ENCODE measurements at places on chromosomes 2 and 18.

DNA sequence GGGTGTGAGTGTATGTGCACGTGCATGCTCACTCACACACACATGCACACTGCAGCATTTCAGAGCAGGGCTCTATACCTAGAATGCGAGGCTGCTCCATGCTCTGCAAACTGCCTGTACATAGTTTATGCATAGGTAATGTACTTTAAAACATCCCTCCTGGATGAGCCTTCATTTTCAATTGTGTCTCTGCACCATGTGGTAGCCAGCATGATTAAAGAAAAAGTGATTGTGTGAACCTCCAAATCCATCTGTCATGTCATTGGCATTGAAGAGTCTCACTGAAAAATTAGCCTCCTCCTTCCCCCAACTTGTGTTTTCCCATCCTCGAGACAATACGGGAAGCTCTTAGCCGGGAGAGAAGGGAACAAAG, 120.9 kb upstream of the SPATS2L start:
- no peak for DNase-seq

DNA sequence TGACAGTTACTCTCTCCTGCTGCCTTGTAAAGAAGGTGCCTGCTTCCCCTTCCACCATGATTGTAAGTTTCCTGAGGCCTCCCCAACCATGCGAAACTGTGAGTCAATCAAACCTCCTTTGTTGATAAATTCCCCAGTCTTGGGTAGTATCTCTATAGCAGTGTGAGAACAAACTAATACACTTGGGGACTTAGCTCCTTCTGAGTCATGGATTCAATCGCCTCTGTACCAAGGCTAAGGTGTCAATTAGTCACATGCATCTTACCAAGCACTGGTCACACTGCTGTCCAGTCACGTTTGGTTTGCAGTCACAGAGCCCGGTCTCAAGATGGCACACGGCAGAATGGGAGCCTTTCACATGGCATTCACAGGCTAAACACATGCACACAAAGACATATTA, 100.6 kb downstream of the LAMA1 start:
- no peak for DNase-seq

DNA sequence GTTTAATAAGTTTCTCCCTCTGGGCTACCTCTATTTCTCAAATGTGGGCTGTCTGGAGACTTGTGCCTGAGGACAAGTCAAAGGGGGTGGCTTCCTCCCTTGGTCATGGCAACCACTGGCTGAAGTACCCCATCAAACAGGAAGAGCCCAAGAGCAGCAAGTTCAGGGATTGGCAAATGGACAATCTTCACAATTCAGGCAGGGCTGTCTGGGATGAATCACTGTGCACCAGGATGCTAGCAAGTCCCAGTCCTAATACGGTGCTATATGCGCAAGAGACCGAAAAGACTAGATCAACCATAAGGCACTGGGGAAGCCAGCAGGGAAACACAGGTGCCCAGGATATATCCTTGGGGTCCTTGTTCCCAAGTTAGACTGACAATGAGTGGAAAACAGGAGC, 75.5 kb downstream of the ANTXR1 start:
- DNase-seq, result no peak

DNA sequence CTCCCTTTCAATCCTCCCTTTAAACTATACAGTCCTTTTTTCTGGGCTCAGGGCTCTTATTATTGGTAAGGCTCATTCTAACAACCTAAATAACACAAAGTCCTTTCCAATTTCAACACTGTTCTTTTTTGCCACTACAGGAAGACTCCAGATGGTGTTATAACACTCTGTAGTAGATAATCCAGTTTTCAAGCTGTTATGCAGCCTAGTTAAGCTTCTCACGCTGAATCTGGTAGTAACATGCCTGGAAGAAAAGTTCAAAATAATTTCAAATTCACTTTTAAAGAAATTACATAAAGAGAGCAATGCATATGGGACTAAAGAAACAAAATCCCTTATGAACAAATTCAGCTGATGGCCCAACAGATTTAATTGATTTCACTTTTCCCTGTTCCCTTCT, 3.2 kb upstream of the MPP4 start:
- DNase-seq, result no peak

- no peak for DNase-seq
Measured at GRCh38 chr2:173290046-173290445, 64.6 kb upstream of the CDCA7 start.

GRCh38 chr2:113755835-113756354, 547 bp downstream of the SLC35F5 start:
- DNase-seq, result peak; percentile 65

GRCh38 chr2:61633250-61633649, 95.1 kb upstream of the XPO1 start:
- DNase-seq, result no peak

DNA sequence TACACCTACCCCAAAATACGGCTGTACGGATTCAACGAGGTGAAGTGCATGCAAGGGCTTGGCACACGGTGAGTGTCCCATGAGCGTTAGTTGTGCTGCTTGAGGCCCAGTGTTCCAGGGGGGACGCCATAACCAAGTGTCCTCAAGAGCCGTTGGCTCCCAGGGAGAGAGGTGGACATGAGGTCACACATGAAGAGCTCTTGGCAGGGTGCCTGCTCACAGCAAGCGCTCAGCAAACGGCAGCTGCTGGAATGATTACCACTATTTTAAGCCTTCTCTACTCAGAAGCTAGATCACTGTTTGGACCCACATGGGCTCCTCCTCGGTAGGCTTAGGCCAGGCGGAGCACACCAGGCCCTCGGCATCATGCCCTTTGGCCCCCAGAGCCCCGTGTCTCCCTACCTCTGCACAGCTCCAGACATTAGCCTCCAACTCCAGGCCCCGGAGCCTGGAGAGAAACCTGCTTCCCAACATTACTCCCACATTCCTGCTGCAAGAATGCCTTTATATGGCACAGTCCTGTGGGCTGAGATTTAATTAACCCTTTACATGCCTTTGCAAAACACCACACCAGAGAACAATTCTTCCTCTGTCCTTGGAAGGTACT, 68.4 kb upstream of the PPP1CB start:
- DNase-seq, result no peak

- DNase-seq, result no peak
Measured at GRCh38 chr18:25075783-25076182, 276.2 kb downstream of the ZNF521 start.

GRCh38 chr2:45458909-45459563, 152.0 kb downstream of the SRBD1 start:
- peak; percentile 16 for DNase-seq

DNA sequence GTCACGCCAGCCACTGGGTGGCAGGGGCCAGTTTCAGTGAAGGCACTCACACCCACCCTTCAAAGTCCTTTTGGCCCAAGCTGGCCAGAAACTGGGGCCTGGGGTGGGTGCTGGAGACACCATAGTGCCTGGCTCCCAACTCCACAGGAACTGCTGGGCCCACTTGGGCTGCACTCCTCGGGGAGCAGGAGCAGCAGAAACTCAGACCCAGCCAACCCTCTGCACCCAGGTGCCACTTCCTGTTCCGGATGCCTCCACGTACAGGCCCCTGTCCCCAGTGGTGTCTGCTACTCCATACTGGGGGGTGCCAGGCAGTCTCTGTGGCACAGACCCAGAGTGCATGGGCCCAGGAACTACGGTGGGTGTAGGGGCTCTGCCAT, 42.5 kb upstream of the ZNF519 start:
- no peak for DNase-seq

DNA sequence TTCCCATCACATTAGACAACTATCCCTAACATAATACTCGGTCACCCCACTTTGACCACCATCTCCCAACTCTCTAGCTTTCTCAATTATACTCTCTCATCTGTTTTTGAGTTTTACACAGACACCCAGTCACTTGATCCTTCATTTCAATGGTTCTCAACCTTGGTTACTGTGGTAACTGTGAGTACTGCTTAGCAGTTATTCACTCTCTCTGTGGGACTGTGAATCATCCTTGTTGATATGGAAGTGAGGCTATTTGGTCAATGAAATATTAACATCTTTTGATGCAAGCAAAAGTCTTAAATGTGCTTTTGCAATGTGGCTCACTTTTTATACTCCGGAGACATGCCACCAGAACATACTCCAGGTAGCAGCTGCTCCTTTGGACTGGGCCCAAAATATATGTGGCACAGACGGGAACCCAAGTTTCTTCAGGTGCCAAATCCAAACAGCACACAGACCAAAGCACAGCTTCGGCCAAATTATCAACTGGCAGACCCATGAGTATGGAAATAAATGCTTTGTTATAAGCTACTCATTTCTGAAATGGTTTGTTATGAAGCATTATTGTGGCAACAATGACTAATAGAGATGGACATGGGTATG, 75.0 kb upstream of the SLC25A52 start:
- no peak for DNase-seq

- DNase-seq, result no peak
Measured at GRCh38 chr2:104873689-104874054, 19.8 kb downstream of the POU3F3 start.

DNA sequence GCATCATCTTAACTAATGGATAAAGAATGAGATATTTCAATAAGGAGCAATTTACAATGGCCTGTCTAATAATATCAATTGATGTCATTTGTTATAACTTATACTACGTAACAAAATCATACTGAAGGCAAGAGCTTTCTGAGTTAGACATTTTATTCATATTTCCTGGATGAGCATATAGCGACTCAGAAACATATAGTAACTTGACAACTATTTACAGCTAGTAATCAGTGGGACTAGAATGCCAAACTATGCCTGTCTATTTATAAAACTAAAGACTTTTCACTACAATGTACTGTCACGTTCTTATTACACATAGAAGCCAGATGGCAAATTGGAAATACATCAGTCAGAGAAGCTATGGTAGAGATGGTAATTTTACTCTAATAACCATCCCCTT, 766.2 kb upstream of the TMEFF2 start:
- no peak for DNase-seq

GRCh38 chr2:149221898-149222297, 108.5 kb upstream of the LYPD6 start:
- no peak for DNase-seq

Data from common myeloid progenitor, CD34-positive (primary cell).